ENCODE measurements at places on chromosomes 16 and 17.

- DNase-seq = no peak
These were observed 163.0 kb downstream of the ABCA8 start for GRCh38 chr17:68792042-68792685.

DNA sequence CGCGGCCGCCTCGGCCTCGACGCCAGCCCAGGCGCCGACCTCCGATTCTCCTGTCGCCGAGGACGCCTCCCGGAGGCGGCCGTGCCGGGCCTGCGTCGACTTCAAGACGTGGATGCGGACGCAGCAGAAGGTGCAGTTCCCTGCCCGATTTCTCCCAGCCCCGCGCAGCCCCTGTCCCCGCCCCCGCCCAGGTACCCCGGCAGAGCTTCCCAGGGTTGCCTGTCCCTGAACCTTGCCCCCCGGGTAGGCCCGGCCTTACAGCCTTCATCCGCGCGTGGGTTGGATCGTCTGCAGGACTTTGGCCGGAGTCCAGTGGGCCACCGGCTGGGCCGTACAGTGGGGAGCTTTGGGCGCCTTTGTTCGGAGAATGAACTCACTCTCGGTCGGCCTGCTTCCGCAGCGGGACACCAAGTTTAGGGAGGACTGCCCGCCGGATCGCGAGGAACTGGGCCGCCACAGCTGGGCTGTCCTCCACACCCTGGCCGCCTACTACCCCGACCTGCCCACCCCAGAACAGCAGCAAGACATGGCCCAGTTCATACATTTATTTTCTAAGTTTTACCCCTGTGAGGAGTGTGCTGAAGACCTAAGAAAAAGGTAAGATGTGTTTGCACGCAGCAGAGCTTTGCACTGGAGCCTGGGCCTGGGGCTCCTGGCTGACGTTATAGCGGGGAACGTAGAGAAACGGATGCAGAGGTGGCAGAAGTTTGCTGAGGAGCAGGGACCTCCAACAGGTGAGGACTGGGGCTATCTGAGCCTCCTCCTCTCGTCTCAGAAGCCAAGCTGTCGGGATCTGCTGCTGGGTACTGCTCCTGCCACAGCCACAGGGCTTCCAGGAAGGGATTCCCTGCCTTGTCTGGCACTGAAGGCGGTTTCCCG, 593 bp downstream of the GFER start:
- DNase-seq = no peak

- DNase-seq = no peak
These were observed 29.9 kb upstream of the IRX6 start for GRCh38 chr16:55294129-55294528.

DNA sequence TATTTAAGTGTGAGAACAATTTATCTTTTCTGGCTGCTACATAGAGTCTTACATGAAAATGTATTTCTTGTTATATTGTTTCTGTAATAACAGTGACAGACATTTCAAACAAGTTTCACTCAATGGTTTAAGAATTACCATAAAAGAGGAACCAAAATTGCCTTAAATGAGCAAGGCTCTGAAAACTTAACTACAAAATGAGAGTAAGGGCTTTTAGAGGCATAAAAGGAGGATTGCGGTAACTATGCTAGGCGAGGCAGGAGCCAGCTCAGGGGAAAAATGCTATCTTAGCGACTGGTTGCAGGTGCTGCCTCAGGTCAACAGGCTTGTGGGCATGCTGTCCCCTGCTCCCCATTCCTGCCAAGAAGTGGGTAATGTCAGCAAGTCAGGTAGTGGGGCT, 81.7 kb upstream of the MSI2 start:
- no peak for DNase-seq

GRCh38 chr16:54291656-54292487, 5.3 kb upstream of the IRX3 start:
- DNase-seq = no peak

DNA sequence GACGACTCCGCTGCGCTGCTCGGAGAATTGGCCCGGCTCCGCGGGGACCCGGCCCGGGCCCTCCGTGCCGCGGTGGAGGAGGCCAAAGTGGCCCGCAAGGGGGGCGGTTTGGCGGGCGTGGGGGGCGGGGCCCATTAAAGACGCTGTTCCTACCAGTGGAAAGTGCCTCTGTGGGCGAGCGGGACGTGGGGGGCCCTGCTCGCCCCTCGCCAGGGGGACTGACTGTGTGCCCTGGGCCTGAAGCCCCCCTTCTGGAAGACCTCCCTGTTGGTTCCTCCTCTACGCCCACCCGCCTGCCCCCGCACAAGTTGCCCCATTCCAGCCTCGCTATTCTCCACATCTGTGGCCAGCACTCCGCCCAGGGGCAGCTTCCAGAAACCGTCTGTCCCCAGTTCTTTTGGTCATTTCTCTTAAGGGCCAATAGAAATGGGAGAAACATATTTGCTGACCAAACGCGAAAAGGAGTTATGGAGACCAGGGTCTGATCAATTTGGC, 1.9 kb upstream of the FGF11 start:
- DNase-seq = no peak

DNA sequence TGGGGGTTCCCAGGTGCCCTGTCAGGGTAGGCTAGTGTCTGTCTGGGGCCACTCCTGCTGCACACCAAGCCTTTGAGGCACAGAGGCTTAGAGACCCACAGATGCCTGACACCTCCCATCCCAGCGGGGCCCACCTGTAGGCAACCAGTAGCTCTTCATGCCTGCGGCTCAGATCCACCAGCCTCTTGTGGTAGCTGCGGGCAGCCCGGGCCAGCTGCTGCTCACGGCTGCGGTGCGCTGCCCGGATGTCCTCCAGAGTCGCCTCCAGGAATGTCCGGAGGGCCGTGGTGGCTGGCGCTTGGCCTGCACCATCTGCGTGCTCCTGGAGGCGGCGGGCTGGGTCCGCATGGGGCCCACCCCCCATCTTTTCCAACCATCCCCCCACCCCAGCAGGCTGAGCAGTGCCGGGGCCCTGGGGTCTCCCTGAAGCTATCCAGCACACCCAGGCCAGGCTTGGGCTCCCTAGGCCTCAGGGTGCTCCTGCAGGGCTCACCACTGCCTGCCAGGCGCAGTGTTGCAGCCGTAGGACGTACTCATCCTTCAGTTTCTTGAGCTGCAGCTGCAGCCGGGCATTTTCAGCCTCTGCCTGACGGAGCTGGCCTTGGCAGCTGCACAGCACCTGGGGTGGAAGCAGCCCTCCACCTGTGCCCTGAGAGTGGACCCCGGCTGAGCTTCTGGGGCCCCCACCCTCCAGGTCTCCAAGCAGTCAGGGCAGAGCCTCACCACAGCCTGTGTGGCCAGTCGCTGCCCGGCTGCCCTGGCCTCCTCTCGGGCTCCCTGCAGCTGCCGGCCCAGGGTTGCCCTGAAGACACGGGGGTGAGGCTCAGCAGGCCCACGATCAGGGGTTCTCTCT, 1.8 kb downstream of the CCDC78 start:
- DNase-seq = no peak

- DNase-seq = no peak
These were observed 479 bp downstream of the IRX6 start for GRCh38 chr16:55324285-55325079.

- DNase-seq = peak; percentile 14
These were observed 31.4 kb downstream of the LIG3 start for GRCh38 chr17:35011671-35012216.

DNA sequence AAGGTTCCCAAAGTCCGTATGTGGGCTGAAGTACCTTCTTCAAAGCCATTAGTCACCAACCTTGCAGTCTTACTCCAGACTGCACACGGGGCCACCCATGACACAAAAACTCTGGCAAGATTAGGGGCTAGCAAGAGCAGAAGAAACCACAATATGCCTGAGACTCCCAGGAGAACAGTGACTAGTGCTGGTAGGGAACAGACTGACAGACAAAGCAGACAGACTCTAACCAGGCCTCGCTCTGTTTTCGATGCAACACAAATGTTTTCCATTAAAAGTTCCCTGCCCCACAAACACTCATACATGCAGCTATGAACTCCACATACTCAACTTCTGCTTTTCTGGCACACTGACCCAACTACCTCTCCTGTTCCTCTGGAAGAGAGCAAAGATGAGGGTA, 102.2 kb downstream of the HIC1 start:
- DNase-seq = no peak

- no peak for DNase-seq
These were observed 27.3 kb downstream of the SMYD4 start for GRCh38 chr17:1802429-1802828.

GRCh38 chr16:87213536-87213935, 103.7 kb downstream of the C16orf95 start:
- DNase-seq = no peak

DNA sequence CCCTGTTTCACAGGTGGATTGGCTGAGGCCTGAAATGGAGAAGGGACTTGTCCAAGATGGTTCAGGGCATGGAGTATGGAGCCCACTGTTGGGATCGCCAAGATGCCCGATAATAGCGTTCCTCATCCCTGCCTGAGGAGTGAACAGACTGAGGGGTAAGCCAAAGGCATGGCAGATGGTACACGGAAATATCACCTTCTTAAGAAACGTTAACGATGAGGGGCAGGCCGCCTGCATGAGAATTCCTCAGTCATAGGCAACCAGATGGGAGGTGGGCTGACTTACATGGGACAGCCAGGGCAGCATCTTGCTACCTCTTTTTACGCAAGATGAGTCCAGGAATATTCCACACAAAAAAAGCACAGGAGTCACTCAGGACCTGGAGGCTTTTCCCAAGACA, 188.1 kb downstream of the CCDC182 start:
- no peak for DNase-seq

GRCh38 chr16:8739989-8740704, 57.3 kb downstream of the TMEM186 start:
- DNase-seq = no peak

DNA sequence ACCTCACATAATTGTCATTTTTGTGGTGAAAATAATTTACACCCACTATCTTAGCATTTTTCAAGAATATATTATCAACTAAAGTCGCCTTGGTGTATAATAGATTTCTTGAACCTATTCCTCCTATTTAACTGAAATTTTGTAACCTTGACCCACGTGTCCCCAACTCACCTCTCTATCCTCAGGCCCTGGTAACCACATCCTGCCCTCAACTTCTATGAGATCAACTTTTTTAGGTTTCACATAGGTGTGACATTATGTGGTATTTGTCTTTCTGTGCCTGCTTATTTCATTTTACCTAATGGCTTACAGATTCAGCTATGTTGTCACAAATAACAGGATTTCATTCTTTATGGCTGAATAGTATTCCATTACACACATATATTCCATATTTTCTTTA, 73.0 kb upstream of the CNTNAP4 start:
- no peak for DNase-seq

DNA sequence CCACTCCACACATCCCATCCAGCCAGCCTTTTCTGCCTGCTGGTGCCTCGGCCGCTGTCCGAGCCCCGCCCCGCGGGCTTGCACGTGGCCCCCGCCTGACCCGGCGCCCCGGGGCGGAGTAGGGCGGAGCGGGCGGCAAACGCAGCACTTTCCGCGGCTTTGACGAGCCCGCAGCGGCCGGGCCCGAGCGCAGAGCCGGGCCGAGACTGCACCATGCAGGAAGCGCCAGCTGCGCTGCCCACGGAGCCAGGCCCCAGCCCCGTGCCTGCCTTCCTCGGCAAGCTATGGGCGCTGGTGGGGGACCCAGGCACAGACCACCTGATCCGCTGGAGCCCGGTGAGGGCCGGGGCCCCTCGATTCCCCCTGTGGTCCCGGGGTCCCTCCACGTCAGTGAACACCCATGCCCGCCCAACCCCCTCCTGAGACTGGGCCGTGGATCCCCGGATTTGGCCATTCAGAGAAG, at the start of gene HSF4:
Gene HSF4 (plus strand): TSS at position 147 of the 463 bp plus-strand sequence. CDS start 67 bp downstream, at position 214.
- no peak for DNase-seq

DNA sequence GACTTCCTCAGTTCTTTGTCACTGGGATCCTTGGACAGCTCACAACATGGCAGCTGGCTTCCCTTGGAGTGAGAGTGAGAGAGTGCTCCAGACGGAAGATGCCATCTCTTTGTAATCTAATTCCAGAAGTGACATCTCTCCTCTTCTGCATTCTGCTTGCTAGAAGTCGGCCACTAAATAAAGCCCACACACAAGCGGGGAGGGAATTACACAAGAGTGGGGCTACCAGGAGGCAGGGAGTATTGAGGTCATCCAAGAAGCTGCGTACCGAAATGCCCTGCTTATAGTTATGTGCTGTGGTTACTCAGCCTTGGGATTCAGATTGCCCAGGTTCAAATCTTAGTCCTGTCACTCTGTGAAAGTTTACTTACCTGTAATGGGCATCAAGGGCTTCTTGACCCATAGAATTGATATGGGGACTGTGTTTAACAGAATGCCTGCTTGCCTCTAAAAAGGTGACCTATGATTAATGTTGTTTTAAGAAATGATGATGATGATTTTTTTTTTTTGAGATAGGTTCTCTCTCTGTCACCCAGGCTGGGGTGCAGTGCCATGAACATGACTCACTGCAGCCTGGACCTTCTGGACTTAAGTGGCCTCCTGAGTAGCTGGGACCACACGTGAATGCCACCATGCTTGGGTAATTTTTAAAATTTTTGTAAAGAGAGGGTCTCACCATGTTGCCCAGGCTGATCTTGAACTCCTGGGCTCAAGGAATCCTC, 120.9 kb upstream of the HS3ST2 start:
- no peak for DNase-seq

DNA sequence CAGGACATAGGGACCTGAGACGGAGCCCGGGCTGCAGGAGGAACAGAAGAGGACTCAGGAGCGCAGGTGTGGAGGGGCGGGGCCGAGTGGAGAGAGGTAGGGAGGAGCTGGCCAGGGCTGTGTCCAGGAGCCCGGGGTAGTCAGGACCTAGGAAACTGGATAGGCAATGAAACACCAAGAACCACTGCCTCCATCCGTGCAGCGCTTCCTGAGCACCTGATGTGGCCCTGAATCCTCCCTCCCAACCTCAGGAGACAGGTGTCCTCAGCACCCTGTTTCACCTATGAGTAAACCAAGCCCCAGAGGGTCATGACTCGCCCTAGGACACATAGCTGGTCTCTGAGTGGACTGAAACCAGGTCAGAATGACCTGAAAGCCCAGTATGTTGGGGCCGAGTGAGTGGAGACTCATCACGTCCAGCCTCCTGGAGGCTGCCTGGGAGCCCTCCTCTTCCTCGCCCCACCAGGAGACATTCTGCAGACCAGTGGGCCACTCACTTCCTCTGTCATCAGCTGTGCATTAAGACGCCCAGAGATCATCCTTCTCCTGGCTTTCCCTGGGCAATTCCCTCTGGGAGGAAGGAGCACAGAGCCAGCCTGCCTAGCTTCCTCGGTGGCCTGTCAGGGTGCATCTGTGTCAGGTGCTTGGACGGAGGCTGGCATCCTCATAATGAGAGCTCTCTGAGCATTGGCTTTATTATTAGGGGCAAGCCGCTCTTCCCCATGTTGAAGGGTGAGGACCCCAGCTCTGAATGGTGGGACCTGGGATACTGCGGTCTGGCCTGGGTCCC, 72.8 kb downstream of the SCNN1B start:
- peak; percentile 6 for DNase-seq

- no peak for DNase-seq
These were observed 10.4 kb upstream of the GJD3 start for GRCh38 chr17:40374821-40375498.

Data from NCI-H526 (cell line).